ENCODE measurements at places on chromosomes 12 and 14.

- H3K36me3 ChIP-seq: no peaks in the 10 kb centered on the region
- H3K27me3 ChIP-seq: no peaks in the 10 kb centered on the region
- H3K27ac ChIP-seq: no peak overlapping the region
- DNase-seq: no peak
- H3K4me1 ChIP-seq: no peaks in the 10 kb centered on the region
These were observed 48.6 kb upstream of the RHOJ start for GRCh38 chr14:63155511-63156185.

DNA sequence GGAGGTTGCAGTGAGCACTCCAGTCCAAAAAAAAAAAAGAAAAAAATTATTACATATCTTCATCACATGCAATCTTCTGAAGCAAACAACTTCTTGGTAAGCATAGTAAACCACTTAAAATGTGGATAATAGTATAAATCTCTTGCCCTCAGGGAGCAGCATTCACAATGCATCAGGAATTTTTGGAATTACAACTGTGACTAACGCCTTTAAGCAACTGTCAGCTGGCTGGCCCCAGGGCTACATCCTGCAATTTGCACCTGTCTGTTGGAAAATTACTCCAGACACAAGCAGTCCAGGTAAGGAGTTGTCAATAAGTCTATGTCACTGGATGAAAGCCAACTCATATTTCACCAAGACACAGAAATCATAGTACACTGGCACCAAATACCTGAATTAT, 5.5 kb upstream of the SLC7A7 start:
- H3K27ac ChIP-seq: no peak overlapping the region
- peaks cover 13% of the 10 kb centered on the region for H3K4me1 ChIP-seq
- no peaks in the 10 kb centered on the region for H3K27me3 ChIP-seq
- no peak overlapping the region for H3K4me3 ChIP-seq
- DNase-seq: no peak
- no peaks in the 10 kb centered on the region for H3K36me3 ChIP-seq

- no peaks in the 10 kb centered on the region for H3K4me1 ChIP-seq
- no peaks in the 10 kb centered on the region for H3K27me3 ChIP-seq
- H3K4me3 ChIP-seq: no peak overlapping the region
- H3K27ac ChIP-seq: no peak overlapping the region
- DNase-seq: no peak
These were observed 2.2 kb downstream of the ANKRD33 start for GRCh38 chr12:51890133-51890464.

- no peak overlapping the region for H3K4me3 ChIP-seq
- no peaks in the 10 kb centered on the region for H3K27me3 ChIP-seq
- no peaks in the 10 kb centered on the region for H3K36me3 ChIP-seq
- H3K27ac ChIP-seq: peak overlapping the region; percentile 77
- H3K4me1 ChIP-seq: no peaks in the 10 kb centered on the region
These were observed 10.7 kb downstream of the CREBL2 start for GRCh38 chr12:12622418-12622817.

DNA sequence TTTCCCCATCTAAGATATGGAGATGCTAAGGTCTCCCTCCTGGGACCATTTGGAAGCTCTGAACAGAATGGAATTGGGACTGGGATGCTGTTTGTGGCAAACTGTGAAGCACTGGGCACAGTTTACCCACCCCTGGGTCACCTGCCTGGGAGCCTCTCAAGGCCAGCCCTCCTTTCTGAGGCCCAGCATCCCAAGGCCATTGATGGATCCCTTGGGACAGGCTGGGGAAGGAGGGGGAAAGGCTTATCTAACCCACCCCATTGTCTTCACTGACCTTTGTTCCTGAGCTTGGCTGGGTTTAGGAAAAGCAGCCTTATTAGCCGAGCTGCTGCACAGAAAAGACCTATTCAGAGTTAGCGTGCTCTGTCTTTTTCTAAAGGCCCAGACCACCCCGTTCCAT, 5.2 kb downstream of the CCDC85C start:
- no peaks in the 10 kb centered on the region for H3K27me3 ChIP-seq
- no peaks in the 10 kb centered on the region for H3K36me3 ChIP-seq
- H3K27ac ChIP-seq: no peak overlapping the region
- no peak for DNase-seq
- no peaks in the 10 kb centered on the region for H3K4me1 ChIP-seq

- H3K36me3 ChIP-seq: no peaks in the 10 kb centered on the region
- no peak overlapping the region for H3K27ac ChIP-seq
- H3K4me3 ChIP-seq: no peak overlapping the region
- H3K4me1 ChIP-seq: no peaks in the 10 kb centered on the region
- no peak for DNase-seq
These were observed 13.5 kb downstream of the PTGER2 start for GRCh38 chr14:52327374-52328226.

- no peaks in the 10 kb centered on the region for H3K36me3 ChIP-seq
- no peaks in the 10 kb centered on the region for H3K4me1 ChIP-seq
- H3K27me3 ChIP-seq: no peaks in the 10 kb centered on the region
- no peak for DNase-seq
- H3K4me3 ChIP-seq: no peak overlapping the region
These were observed 9.6 kb upstream of the AKAP6 start for GRCh38 chr14:32319368-32320049.

GRCh38 chr14:95601650-95602049, 66.8 kb downstream of the GLRX5 start:
- no peaks in the 10 kb centered on the region for H3K4me1 ChIP-seq
- H3K27ac ChIP-seq: no peak overlapping the region
- no peak overlapping the region for H3K4me3 ChIP-seq

GRCh38 chr12:1663440-1664132, 27.3 kb upstream of the ADIPOR2 start:
- no peaks in the 10 kb centered on the region for H3K27me3 ChIP-seq
- no peak for DNase-seq
- H3K36me3 ChIP-seq: no peaks in the 10 kb centered on the region

GRCh38 chr12:100799770-100800169, 5.2 kb downstream of the ANO4 start:
- no peaks in the 10 kb centered on the region for H3K4me1 ChIP-seq

DNA sequence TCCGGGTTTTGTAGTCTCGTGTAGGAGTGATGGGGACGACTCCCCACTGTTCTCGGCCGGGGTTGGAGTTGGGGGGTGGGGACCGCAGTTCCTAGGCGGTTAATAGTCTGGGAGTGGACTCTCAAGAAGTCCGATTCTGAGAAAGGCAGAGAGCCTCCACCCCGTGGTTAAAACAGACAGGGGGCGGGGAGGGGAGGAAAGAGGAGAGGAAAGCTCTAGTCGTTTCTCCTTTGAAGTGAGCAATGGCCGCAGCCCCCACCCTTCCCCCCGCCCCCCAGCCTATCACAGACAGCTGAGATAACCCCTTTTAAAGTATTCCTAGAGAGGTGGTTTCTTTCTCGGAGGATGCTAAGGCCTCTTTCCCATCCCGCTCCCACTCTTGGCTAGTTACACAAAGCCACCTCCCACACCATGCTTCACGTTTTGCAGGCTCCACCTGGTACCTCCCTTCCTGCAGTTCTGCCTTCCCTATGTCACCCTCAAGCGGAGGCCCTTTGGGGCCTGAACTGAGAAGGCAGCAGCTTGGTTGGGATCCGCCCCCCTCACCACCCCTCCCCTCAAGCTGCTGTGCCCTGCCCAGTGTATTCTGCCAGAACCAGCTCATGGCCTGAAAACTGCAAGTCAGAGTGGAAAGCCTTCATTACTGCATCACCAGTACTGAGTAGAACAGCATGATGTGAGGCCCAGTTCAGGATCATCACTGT, 853 bp downstream of the USP5 start:
- H3K4me1 ChIP-seq: peaks cover 10% of the 10 kb centered on the region
- no peaks in the 10 kb centered on the region for H3K36me3 ChIP-seq
- peak overlapping the region; percentile 78 for H3K4me3 ChIP-seq
- no peak for DNase-seq

- no peak overlapping the region for H3K27ac ChIP-seq
- no peak for DNase-seq
- no peaks in the 10 kb centered on the region for H3K27me3 ChIP-seq
- no peak overlapping the region for H3K4me3 ChIP-seq
- H3K36me3 ChIP-seq: no peaks in the 10 kb centered on the region
These were observed 13.1 kb downstream of the TMBIM4 start for GRCh38 chr12:66156654-66157053.

- H3K36me3 ChIP-seq: no peaks in the 10 kb centered on the region
- H3K4me1 ChIP-seq: no peaks in the 10 kb centered on the region
- no peak overlapping the region for H3K27ac ChIP-seq
- H3K4me3 ChIP-seq: no peak overlapping the region
These were observed 146.6 kb downstream of the TGFB3 start for GRCh38 chr14:75835156-75835725.

DNA sequence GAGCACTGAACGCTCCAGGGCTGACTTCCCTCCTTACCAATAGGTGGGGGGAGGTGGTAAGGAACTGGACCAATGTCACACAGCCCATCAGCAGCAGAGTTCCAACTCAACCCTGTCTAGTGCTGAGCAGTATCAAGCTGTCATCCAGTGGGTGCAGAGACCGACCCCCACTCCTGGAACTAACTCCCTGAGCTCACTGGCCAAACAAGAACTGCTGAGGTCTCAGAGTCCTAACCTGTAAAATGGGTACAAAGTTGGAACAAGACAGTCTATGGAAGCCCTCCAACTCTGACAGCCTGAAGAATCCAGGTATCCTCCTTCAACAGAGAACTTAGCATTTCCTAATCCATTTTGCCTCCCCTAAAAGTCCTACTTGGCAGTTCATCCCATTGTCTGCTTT, 91.1 kb upstream of the CLMN start:
- H3K27ac ChIP-seq: no peak overlapping the region
- H3K27me3 ChIP-seq: no peaks in the 10 kb centered on the region
- H3K36me3 ChIP-seq: no peaks in the 10 kb centered on the region
- no peak for DNase-seq
- no peaks in the 10 kb centered on the region for H3K4me1 ChIP-seq
- H3K4me3 ChIP-seq: no peak overlapping the region

DNA sequence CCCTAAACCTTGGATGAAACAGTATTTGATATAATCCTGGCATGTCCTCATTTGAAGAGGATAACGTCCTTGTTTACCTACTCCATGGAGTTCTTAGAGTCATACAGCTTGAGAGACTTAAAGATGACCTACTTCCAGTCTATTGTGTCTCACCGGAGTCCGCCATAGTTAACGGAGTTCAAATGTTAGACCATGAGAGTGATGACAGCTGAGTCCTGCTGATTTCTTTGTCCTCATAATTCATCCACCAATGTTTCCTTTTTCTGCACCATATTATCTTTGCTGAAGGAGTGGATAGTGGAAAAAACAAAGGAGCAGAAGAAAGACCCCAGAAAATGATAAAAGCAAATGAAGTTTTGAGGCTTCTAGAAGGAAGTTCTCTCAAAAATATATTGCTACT, 75.8 kb upstream of the HIF1A start:
- DNase-seq: no peak
- H3K4me1 ChIP-seq: no peaks in the 10 kb centered on the region
- H3K4me3 ChIP-seq: no peak overlapping the region
- no peaks in the 10 kb centered on the region for H3K36me3 ChIP-seq
- no peaks in the 10 kb centered on the region for H3K27me3 ChIP-seq
- H3K27ac ChIP-seq: no peak overlapping the region

- H3K27ac ChIP-seq: no peak overlapping the region
- no peaks in the 10 kb centered on the region for H3K36me3 ChIP-seq
These were observed 425.3 kb downstream of the ZFP36L1 start for GRCh38 chr14:68367536-68367935.

DNA sequence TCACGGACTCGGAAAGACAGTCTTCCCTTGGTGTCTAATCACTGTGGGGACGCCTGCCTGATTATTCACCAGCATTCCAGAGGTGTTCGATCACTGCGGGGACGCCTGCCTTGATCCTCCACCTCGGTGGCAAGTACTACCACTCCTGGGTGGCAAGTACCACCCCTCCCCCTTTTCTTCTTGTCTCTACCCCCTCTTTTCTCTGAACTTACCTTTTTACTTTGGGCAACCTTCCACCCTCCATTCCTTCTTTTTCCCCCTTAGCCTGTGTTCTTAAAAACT, 12.0 kb upstream of the LGMN start:
- no peaks in the 10 kb centered on the region for H3K4me1 ChIP-seq
- H3K4me3 ChIP-seq: no peak overlapping the region
- H3K36me3 ChIP-seq: no peaks in the 10 kb centered on the region
- H3K27ac ChIP-seq: no peak overlapping the region

- H3K4me1 ChIP-seq: no peaks in the 10 kb centered on the region
- no peaks in the 10 kb centered on the region for H3K27me3 ChIP-seq
- no peaks in the 10 kb centered on the region for H3K36me3 ChIP-seq
- no peak overlapping the region for H3K4me3 ChIP-seq
- no peak for DNase-seq
- no peak overlapping the region for H3K27ac ChIP-seq
These were observed 11.7 kb upstream of the NAA30 start for GRCh38 chr14:57378661-57379060.

- H3K36me3 ChIP-seq: no peaks in the 10 kb centered on the region
- no peak for DNase-seq
- no peak overlapping the region for H3K4me3 ChIP-seq
- no peak overlapping the region for H3K27ac ChIP-seq
- H3K27me3 ChIP-seq: no peaks in the 10 kb centered on the region
These were observed 775.0 kb downstream of the DIO2 start for GRCh38 chr14:79436335-79436734.

GRCh38 chr14:77579065-77579464, 37.4 kb downstream of the SPTLC2 start:
- H3K27me3 ChIP-seq: no peaks in the 10 kb centered on the region
- no peaks in the 10 kb centered on the region for H3K36me3 ChIP-seq
- no peak overlapping the region for H3K4me3 ChIP-seq
- no peak overlapping the region for H3K27ac ChIP-seq
- H3K4me1 ChIP-seq: no peaks in the 10 kb centered on the region

DNA sequence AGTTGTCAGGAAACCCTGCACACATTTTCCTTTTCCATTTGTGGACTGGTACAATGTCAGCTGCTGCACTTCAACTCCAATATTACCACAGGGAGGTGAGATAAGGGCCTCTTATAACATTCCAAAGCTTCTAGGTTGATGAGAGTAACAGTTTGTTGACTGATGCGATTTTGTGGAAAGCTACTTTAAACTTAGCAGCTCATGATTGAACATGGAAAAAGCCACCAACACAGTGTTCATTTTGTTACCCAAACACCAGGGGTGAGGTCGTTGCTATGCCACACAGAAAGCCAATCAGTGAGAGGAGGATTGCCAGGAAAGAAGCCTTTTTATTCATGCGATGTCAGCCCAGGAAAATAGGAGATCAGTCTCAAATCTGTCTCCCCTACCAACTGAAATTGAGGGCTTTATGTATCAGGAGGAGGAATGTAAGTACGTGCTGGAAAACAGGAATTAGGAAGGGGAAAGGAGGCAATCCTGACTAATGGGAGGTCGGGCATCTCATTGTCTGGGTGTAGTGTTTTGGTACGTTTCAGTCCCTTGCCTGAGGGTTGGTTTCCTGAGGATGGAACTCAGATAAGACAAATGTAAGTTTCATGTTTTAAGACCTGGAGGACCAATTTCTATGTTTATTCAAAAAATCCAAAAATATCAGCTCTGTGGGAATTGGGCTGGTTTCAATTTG, 92.7 kb upstream of the PLEKHA5 start:
- no peaks in the 10 kb centered on the region for H3K36me3 ChIP-seq
- no peak overlapping the region for H3K27ac ChIP-seq
- DNase-seq: no peak
- no peaks in the 10 kb centered on the region for H3K4me1 ChIP-seq
- H3K27me3 ChIP-seq: no peaks in the 10 kb centered on the region
- H3K4me3 ChIP-seq: no peak overlapping the region

- H3K4me1 ChIP-seq: no peaks in the 10 kb centered on the region
- H3K4me3 ChIP-seq: no peak overlapping the region
- no peaks in the 10 kb centered on the region for H3K36me3 ChIP-seq
These were observed 173.9 kb upstream of the GRIP1 start for GRCh38 chr12:66852765-66853164.

Data from right lobe of liver (tissue), 6 donors.